ENCODE measurements at places on chromosomes 3 and 15.

GRCh38 chr15:94306700-94307650 lies 75.6 kb downstream of the MCTP2 start:
- peak; percentile 71 for DNase-seq

DNA sequence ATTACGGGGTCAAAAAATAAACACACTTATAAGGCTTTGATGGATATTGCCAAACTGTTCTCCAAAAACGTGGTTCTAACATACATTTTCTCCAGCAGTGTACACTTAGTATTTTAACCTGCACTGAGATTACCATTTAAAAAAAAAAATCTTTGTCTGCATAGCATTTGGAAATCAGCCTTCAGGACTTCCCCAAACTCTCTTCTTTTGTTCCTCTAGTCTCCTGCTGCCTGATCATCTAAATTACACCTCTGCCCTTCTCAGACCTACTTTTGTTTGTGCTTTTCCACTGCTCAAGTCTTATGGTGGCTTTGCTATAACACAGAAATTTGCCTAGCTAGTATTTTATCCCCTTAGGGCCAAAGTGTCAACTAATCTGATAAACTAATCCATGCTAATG lies 3.8 kb downstream of the NCEH1 start:
- no peak for DNase-seq

- DNase-seq = no peak
Observed at GRCh38 chr3:30282154-30282696, 324.2 kb upstream of the TGFBR2 start.

DNA sequence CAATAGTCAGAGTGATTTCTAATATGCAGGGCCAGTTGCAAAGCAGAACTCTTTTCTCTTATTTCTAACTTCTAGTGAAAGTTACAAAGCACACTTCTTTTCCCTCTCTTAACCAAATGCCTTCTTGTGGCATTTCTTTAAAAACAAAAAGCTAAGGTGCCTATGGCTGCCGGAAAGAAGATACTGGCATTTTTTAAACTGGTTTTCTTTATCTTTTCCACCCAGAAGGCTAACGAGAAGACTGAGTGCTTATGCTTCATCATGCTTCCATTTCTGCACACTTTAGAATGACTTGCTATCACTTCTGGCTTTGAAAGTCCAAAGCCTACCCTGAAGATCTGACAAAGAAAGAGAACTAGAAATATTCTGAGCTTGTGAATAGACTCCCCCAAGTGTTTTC lies 141.3 kb downstream of the P2RY1 start:
- peak; percentile 81 for DNase-seq

GRCh38 chr3:149401926-149402310 lies 24.5 kb upstream of the TM4SF1 start:
- no peak for DNase-seq

DNA sequence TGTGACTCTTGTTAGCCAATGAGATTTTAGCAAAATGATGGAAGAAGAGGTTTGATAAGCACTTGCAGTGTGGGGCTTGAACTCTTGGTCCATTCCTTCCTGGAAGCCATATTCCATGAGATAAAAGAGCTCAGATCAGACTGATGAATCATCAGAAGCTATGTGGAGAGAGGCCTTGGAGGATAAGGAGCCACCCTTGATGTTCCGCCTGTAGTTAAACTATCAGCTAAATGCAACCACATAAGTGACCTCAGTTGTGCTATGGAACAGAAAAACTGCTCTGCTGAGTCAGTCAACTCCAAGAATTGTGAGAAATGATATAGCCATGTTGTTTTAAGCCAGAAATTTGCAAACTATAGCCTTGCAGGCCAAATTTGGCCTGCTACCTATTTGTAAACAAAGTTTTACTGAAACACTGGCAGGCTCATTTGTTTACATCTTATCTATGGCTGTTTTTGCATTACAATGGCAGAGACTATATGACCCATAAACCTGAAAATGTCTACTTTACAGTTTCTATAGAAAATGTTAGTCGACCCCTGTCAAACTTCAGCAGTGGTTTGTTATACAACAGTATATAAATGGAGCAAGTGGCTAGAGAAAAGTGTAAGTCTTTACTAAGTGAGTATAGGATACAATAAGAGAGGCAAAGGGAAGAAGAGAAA lies 27.6 kb upstream of the GAP43 start:
- no peak for DNase-seq

DNA sequence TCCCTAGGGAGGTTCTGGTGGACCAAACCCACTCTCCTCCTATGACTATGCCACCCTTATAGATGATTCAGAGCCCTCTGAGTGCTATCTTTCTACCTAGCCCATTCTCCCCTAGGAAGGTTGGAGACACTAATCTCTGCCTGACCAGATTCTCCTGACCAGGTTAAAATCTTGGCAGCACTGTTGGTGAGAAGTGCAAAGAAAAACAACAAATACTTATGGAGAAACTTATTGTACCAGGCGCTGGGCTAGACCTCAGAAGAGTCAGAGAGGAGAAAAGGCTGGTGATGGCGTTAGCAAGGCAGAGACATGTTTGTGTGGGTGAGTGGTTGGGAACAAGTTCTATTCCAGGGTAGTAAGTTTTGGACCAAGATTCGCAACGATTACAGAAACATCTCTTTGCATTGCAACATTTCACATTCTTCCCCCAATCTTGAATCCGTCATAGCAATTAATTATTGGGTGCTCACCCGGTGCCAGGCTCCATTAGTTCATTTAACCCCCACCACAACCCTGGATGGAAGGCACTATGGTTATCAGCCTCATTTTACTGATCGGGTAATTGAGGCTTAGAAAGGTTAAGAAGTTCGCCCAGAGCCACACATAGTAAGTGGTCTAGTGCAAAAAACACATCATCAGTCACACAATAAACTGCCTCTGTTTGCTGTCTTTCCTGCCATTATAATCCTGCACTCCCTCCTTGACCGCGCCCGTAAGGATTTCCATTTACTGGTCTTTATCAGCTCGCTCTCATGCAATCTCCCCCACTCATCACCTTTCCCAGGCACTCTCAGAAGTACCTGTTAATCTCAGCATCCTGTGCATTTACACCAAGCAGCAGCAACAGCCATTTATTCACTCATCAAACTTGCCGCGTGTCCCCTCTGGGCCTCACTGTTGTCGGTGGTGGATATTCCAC lies 655 bp upstream of the TSPAN3 start:
- no peak for DNase-seq

GRCh38 chr3:58625196-58625824 lies 41.3 kb downstream of the FAM3D start:
- no peak for DNase-seq

GRCh38 chr15:100252779-100253417 lies 88.9 kb downstream of the ADAMTS17 start:
- no peak for DNase-seq

DNA sequence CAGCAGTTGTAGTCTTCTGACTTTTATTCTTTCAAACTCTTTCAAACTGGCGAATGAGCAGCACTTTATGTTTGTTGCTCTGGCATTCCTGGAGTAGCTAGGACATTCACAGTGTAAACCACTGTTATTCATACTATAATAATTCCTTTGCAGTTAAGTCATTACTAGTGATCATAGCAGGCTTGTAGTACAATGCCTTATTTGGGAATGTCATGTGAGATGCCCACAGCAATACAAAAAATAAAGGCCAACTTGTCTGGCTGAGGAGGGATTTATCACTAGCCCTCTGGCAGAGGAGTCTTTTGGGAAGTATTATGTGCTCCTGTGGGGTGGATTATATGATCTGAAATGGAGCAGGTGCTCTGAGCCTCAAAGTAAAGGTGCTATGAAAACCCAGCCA lies 197.2 kb downstream of the VGLL3 start:
- DNase-seq = no peak

- no peak for DNase-seq
Observed at GRCh38 chr3:61497463-61497862, 63.9 kb upstream of the PTPRG start.

DNA sequence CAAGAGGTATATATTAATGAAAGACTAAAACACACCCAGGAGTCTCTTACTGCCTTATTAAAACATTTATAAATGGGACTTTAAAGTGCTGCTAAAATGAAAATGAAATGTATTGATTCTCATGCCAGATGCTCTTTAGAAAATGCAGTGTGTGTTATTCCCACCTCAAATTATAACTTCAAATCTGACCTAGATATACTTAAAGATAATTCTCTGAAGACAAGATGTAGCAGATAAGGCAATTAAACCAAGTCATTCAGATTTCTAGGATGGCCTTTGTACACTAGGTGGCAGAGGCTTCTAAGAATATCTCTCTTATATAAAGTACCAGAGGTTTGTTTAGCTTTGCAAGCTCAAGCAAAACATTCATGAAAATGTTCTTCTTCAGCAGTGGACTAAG lies 26.9 kb upstream of the GOLGA8B start:
- peak; percentile 51 for DNase-seq

- DNase-seq = no peak
Observed at GRCh38 chr3:96294143-96294542, 520.3 kb upstream of the EPHA6 start.

- no peak for DNase-seq
Observed at GRCh38 chr3:41751597-41751996, 210.3 kb downstream of the ULK4 start.

DNA sequence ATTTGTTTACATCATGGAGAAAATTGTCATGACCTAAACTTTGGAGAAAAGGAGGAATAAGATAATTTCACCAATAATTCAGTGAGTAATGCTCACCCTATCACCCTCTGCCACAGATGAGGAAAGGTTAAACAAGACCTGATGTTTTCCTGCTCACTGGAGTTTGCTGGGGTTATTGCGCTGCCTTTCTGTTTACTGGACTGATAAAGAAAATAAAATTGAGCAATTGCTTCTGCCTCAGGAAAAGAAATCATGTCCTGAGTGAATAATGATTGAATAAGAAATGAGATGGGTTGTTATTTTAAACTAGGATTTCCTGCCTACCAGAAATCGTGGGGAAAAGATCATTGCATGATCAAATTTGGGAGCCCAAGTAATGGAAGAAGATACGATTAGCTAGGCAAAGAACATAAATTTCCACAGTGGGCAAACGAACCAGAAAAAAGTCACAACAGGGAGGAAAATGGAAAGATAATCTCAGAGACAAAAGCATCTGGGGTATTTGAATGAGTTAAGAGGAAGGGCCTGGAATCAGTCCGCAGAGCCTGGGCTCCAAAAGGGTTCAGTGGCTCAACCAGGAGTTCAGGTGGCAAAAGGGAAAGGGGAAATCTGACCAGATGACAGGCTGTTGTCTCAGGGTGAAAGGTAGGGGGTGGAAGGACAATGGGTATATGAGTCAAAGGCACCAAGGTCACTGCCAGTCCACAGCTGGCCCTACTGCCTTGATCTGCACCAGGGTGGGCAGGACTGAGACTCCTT lies 146.8 kb downstream of the FAM43A start:
- DNase-seq = no peak

- DNase-seq = no peak
Observed at GRCh38 chr15:40302288-40302886, 5.3 kb downstream of the PLCB2 start.

All from common myeloid progenitor, CD34-positive (primary cell).